PC-3 (cell line): ENCODE measurements at places on chromosomes 13 and 19.
A peak's percentile ranks its signal among the peaks of the same experiment; 100 is the strongest.

GRCh38 chr19:39677961-39678889 is 22.5 kb downstream of the LGALS16 start:
- DNase-seq = peak; percentile 74

DNA sequence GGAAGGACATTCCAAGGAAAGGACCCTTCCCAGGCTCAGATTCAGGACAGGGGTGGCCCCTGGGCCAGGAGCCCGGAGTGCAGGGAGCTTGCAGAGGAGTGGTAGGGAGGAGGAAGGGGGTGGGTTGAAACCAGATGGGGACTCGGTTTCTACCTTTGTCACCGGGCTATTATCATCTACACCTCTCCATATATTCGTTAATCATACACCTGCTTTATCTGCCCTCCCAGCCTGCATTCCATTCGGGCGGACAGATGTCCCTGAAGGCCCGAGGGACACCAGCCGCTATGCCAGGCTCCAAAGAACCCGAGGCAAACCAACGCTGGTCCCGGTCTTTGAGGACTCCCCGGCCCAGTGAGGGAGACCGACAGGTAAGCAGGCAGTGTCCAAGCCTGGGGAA is 15.5 kb upstream of the MYH14 start:
- DNase-seq = no peak

DNA sequence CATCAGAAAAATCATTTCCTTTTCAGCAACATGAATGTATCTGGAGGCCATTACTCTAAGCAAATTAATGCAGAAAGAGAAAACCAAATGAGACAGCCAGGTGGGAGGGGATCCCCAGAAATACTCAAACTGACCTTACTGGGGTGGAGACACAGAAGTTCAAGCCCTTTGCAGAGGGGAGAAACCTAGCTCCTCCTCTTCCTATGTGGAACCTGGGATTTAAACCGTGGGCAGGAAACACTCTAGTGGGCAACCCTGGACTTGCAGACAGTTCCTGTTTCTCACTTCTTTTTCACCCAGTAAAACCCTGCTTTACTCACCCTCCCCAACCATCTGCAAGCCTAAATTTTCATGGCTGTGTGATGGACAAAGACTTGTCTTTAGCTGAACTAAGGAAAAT is 61.3 kb downstream of the SLITRK6 start:
- no peak for DNase-seq

GRCh38 chr13:67143544-67144115 is 86.5 kb downstream of the PCDH9 start:
- DNase-seq = no peak

DNA sequence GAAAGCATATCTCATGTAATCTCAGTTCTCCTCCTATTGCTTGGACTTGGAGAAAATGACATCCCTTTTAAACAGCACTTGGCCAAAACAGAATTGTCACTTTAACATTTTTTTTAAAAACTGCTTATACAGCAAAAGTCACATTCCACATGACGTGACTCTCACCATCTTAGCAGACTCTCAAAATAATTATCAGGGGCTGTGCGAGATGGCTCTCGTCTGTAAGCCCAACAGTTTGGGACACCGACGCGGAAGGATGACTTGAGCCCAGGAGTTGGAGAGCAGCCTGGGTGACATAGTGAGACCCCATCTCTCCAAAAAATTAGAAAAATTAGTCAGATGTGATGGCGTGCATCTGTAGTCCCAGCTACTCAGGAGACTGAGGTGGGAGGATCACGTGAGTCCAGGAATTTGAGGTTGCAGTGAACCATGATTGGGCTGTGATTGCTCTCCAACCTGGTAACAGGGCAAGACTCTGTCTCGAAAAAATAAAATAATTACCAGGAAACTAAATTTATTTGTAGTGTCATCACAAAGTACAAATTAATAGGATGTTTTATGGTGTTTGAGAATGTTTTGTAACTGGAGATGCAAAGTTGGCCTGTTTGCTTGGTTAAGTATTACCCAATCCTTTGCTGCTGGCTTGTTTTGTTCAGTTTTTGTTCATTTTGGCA is 8.8 kb downstream of the SAFB start:
- DNase-seq = no peak

DNA sequence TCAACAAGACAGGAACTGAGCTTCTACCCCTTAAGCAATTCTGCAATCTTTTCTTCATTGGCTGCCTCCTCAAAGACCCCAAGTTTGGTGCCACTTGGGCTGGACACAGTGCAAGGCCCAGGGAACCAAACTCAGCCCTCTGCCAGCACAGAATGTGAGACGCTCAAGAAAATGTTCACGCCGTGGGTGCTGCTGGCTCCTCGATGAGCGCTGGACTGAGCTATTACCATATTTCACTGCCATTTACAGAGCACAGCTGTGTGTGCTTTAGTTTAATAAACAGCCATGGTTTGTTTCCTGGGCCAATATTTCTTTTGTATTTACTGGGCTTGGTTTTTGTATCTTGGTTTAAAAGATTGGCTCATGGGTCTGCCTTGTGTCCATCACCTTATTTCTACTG is 138.8 kb upstream of the VSTM2B start:
- DNase-seq = no peak

- no peak for DNase-seq
Measured at GRCh38 chr13:61040181-61040580, 375.5 kb downstream of the PCDH20 start.

- DNase-seq = no peak
Measured at GRCh38 chr13:99332456-99332855, 25.3 kb upstream of the GPR183 start.

GRCh38 chr13:105471673-105472072 is 1063.8 kb downstream of the EFNB2 start:
- DNase-seq = no peak

GRCh38 chr19:6519289-6519688 is 11.5 kb upstream of the TNFSF9 start:
- peak; percentile 96 for DNase-seq

DNA sequence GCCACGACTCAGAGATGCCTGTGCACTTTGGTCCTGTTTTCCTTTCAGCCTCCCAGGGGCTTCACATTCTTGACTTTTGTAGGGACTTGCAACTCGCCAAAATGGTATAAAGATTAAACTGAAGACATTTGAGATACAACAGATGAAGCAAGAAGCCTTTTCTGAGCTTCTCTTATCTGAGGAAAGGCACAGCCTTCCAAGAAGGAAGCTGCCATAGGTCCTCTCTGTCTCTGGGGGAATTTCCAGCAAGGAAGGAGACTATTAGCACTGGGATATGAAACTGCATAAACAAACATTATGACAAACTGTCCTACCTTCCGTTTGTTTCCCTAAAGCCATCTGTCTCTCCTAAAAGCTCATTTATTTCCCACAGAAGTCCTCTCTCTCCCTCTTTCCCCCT is 39.3 kb downstream of the TGDS start:
- DNase-seq = no peak

GRCh38 chr13:98520674-98521449 is 56.0 kb downstream of the STK24 start:
- no peak for DNase-seq

GRCh38 chr13:75165543-75166230 is 316.3 kb downstream of the TBC1D4 start:
- DNase-seq = no peak

DNA sequence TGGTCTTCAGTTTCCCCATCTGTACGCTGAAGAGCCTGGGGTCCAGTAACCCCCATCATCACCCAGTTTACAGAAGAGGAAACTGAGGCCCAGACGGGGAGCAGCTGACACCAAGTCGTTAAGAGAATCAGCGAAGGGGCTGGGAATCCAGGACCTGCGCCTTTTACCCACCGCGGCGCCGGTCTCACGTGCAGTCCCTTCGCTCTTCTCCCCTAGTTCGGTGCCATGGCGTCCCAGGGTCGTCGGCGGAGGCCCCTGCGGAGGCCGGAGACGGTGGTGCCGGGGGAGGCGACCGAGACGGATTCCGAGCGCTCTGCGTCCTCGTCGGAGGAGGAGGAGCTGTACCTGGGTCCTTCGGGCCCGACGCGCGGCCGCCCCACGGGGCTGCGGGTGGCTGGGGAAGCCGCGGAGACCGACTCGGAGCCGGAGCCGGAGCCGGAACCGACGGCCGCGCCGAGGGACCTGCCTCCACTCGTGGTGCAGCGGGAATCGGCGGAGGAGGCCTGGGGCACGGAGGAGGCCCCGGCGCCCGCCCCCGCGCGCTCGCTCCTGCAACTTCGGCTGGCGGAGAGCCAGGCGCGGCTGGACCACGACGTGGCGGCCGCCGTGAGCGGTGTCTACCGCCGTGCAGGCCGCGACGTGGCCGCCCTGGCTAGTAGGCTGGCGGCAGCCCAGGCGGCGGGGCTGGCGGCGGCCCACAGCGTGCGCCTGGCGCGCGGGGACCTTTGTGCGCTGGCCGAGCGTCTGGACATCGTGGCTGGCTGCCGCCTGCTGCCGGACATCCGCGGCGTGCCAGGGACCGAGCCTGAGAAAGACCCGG is 698 bp downstream of the BLOC1S3 start:
- peak; percentile 30 for DNase-seq

DNA sequence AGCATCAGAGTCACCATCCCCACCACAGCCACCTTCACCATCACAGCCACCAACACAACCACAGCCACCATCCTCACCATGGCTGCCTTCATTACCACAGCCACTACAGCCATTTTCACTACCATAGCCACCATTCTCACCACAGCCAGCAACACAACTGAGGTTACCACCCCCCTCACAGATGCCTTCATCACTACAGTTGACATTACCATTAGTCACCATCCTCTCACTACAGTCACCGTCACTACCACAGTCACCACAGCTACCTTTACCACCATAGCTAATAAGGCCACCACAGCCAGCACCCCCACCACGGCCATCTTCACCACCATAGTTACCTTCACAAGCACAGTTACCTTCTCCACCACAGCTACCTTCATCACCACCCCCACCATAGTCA is 269.6 kb downstream of the DNAJC15 start:
- peak; percentile 49 for DNase-seq

DNA sequence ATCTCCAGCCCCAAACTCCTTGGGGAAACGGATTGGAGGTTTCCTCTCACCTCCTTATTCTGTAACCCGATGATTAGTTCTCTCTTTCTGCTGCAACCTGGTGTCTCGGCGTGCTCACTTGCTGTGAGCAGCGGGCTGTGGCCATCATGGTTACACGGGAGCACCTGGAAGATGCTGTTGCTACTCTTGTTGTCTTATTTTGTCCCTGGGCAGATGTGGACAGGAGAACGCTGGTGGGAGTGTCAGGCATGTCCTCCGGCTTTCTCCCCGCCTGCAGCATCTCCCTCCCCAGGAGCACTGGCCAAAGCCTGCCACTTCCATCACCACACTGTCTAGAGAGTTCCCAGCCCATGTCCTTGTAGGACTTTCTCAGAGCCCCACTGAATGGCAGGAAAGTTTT is 211.8 kb upstream of the ZNF536 start:
- DNase-seq = no peak

DNA sequence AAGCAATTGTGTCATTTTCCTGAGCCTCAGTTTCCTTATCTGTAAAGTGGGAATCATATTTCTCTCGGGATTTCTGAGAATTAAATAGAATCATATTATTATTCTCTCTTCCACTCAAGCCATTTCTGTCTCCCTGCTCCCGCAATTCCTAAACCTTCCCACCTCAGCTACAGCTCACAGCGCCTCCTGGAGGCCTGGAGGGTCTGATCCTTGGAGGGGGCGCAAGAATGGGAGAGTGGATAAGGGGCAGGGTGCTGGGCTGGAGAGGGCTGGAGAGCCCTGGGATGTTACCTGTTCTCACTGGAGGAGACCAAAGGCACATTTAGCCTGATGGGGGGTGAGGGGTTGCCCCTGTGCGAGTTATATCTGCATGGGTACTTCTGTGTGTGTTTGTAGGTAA is 31.1 kb upstream of the CYP2S1 start:
- peak; percentile 21 for DNase-seq

DNA sequence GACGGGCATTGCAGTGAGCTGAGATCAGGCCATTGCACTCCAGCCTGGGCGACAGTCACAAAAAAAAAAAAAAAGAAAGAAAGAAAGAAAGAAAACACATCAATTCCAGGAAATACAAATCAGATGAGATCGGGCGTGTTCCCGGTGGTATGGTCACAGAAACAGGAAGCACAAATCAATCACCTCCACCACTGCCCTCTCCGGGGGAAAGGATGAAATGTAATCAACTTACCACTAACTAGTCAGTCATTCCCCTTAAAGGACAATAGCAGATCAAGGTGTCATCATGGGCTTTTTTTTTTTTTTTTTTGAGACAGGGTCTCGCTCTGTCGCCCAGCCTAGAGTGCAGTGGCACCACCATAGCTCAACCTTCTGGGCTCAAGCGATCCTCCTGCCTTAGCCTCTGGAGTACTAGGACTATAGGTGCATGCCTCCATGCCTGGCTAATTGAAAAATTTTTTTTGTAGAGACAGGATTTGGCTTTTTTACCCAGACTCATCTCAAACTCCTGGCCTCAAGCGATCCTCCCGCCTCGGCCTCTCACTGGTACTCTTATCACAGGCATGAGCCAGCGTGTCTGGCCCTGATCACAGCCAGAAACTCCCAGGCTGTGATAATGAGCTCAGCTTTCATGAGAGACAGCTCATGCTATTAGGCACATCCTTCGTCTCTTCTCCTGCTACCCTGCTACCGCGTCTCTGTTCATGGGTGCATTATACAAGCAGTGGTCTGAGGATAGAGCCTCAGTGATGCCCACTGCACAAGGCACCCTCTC is 6.8 kb upstream of the DPRX start:
- no peak for DNase-seq

DNA sequence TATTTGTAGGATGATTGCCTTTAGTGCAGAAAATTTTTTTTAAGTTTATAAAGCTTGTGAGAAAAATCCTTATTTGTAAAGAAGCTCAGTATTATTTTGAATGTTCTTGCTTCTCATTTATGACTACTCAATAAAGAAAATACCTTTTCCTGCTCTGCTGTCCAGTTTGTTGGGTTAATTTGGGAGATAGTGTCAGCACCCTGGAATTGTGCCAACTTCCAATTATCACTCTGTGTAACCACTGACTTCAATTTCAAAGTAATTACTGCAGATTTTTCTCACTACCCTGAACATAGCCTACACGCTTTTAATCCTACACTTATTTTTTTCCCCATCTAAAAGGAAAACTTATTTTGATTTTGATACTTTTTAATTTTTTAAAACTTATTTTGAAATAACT is 93.1 kb downstream of the GGACT start:
- no peak for DNase-seq
